ENCODE measurements at places on chromosomes 3 and 15.

DNA sequence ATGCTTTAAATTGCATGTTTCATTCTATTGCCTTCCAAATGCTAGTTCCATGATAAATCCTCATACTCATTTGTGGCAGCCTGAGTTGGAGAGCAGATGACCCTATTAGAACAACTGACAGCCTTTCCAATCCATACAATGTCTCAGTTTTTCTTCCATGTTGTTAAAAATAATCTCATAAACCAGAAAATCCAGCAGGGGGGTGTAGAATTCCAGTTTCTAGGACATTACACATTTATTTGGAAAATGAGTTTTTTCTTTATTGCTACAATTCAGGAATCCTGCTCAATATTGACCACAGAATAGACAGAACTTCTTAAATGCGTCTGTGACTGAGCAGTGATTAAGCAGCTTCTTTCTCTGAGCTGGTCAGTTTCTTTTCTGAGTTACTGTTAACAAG, 174.2 kb upstream of the ATP10A start:
- DNase-seq = no peak

DNA sequence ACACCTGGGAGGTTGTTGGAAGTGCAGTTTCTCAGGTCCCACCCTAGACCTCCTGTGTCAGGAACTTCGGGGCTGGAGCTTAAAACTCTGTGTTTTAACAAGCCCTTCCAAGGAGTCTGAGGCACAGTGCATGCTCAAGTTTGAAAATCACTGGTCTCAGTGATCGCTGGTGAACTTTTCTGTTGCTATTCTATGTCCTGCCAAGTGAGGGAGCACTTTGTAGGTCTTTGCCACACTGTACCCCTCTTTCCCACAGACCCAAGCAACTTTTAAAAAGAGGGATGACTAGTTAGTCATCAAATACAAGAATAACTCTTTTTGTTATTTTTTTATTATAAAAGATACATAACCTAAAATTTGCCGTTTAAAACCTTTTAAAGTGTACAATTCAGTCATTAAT, 133.7 kb downstream of the AGBL1 start:
- DNase-seq = no peak

DNA sequence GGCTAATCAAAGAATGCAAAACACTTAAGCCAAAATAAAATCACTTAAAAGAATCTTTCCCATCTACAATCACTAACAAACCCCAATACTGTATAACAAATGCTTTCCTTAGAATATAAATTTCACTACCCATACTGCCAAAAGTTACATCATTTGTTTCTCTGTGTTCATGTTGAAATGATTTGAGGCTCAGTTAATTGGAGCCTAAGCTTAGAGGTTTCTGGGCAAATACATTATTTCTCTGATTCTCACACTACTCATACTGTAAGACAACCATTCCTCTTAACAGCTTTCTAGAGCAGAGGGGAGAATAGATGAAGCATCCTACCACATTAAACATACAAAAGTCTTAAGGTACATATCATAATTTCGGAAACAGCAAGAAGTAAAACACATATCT, 2.1 kb downstream of the RIOX2 start:
- no peak for DNase-seq

DNA sequence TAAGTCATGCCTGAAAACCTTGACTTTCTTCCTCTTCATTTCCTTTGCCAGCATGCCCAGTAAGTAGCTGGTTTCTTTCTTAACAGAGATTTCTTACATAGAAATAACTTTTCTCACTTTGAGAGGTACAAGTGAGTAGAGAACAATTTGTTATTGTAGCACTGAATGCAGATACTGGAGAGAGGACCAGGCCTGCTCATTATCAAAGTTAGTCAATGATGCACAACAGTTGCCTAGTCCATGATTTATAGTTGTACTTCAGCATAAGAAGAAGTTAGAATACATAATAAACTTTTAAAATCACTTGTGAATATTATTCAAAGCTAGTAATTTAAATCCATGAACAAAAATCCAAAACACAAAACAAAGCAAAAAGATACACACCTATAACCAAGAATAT, 213.0 kb downstream of the PCCB start:
- DNase-seq = no peak

- DNase-seq = no peak
These were observed 7.0 kb downstream of the PPCDC start for GRCh38 chr15:75030424-75030823.
